Renal pelvis (tissue), 12 donors: ENCODE measurements at places on chromosomes 6 and 20. TPM values are rescaled to one million over a fixed set of nuclear protein-coding genes. Genes with fewer than 3 reads are reported as not detected.

Gene ARMH2
- not detected for polyA plus RNA-seq

Gene SYCP2L
- 3.4 TPM for polyA plus RNA-seq

Gene GSTA2
- 0.27 TPM for polyA plus RNA-seq

Gene WFDC10B
- polyA plus RNA-seq: not detected

GRCh38 chr6:5152460-5152859 is 67.3 kb downstream of the PPP1R3G start:
- DNase-seq: no peak

DNA sequence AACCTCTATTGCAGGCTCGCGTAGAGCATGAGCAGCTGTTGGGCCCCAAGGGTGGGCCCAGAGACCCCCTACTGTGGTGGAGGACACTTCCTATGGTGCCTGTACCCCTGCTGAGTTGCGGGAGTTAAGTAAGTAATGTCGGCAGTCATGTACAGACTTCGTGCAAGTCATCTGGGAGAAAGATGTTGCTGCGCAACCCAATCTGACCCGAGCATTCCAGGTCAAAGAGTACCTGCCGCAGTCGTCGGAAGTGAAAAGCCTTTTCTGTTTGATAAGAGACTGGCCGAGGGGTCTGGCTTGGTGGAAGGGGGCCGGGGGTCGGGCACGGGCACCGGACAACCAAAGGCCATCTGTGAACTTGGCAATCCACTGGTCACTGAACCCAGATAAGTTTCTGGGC is 44.3 kb downstream of the OR2B6 start:
- DNase-seq: no peak

GRCh38 chr20:42895020-42895419 is 294.7 kb downstream of the PTPRT start:
- no peak for DNase-seq

DNA sequence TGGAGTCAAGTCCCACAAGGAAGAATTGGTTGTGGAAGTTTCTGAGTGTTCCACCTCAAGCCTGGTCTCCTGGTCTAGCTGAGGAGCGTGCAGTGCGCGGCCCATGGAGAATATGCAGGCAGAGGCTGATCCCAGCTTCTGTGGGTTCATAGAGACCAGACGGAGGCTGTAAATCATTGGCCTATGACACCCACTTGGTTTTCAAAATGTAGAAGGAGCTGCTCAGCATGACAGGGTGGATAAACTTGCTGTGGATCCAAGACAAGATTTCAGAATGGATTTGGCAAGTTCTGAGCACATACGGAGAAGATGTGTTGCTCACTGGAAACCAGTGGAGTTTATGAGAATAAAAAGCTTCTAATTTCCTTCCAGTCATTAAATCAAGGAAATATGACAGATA is 744 bp downstream of the KIF25 start:
- no peak for DNase-seq

DNA sequence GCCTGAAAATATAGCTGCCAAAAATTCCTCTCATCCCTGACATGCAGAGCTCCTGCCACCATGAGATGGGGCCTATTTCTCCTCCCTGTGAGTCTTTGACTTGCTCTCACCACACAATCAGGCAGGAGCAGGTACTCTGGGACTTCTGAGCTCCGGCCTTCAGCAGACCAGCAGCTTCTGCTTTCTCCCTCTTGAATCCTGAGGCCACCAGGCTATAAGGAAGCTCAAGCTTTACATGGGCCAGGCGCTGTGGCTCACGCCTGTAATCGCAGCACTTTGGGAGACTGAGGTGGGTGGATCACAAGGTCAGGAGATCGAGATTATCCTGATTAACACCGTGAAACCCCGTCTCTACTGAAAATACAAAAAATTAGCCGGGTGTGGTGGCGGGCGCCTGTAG is 238.7 kb upstream of the RREB1 start:
- no peak for DNase-seq

DNA sequence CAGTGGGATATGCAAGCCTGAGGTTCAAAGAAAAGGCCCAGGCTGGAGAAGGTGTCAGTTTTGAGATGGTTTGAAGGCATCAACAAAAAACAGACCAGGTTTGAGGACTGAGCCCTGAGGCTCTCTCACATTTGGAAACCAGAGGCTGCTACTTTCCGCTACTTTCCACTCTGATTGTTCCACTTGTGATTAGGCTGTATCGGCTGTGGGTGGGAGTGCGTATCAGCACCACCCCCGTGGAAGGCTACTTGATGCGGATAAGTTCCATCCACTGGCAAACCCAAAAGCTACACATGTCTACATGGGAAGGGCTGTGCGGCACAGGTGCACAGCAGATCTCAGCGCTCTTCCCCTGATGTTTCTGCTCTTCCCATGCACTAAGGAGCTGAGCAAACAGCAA is 198.7 kb downstream of the GMPR start:
- DNase-seq: no peak

GRCh38 chr20:20204256-20204655 is 151.9 kb downstream of the CFAP61 start:
- DNase-seq: no peak

DNA sequence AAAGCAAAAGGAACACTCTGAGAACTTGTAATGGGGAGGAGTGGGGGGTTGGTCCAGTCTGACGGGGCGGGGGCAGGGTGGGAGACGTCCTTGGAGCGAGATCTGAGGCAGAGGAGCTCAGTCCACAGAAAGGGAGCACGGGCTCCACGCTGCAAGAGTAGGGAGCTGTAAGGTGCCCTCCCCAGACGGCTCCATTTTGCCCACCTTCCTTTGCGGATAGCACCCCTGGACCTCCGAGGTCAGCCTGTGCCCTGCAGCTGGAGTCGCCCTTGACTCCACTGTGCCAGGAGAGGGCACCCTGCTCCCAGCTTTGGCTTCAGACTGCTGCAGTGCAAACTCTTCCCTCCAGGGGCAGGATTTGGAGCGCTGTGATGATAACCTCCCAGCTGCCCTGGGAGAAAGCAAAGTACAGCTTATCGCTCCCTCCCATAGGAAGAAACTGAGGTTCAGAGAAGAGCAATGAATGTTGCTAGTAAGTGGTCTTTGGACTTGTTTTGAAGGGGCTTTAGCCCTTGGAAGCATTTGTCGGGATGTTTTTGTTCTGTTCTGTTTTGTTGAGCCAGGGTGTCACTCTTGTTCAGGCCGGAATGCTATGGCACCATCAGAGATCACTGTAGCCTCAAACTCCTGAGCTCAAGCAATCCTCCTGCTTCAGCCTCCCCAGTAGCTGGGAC is 9.5 kb upstream of the AHCY start:
- DNase-seq: peak; percentile 84

DNA sequence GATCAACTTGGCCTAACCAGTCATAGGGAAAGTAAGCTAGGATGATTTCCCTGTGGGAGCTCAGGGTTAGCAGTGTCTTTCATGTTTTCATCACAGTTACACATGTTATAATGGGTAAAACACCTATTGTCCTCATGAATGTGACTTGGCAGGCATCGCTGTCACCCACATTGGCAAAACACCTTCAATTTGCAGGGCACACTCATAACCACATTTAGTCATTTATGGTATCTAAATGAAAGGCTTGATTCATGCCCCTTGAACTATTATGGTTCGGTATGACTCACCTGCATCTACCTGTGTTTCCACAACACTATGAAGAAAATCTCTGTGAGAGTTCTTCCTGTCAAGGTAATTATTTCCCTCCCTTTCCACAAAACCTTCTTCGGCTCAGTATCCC is 49.2 kb downstream of the FRK start:
- no peak for DNase-seq

- no peak for DNase-seq
Measured at GRCh38 chr6:53458105-53458866, 86.6 kb downstream of the GCLC start.
